Muscle of back (tissue), 13 donors: ENCODE measurements at places on chromosomes 5 and 9. TPM values are rescaled to one million over a fixed set of nuclear protein-coding genes. Genes with fewer than 3 reads are reported as not detected.
A peak's percentile ranks its signal among the peaks of the same experiment; 100 is the strongest.

- no peak for DNase-seq
Observed at GRCh38 chr5:37571985-37572384, 192.9 kb downstream of the WDR70 start.

DNA sequence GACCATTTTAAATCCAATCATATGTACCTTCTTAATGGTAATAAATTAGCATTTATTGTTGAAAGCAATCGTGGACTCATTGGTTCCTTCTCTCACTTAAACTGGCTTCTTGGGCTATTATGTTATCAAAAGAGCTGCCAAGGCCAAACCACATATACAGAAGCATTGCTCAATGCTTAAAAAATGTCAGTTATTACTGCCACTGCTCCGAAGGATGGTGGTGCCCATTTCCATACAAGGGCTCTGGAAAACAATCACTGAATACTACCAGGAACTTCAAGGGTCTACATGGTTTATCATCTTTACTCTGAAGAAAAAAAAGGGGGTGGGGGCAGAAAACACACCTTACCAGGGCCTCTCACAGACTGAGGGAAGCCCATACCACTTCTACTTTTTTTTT lies 104.3 kb downstream of the GNAQ start:
- no peak for DNase-seq

DNA sequence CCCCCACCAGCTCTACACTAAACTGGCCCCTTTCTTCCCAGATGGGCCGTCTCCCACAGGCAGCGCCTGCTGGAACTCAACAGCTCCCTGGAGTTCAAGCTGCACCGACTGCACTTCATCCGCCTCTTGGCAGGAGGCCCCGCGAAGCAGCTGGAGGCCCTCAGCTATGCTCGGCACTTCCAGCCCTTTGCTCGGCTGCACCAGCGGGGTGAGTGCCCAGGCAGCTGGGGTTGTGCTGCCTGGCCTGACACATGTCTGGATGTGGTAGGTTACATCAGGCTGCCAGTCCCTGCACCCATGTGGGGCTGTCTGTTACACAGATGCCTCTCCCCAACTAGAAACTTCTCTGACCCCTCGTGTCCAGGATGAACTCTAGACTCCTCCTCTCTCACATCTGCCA lies 9.8 kb downstream of the NHP2 start:
- DNase-seq = peak; percentile 79

- DNase-seq = no peak
Observed at GRCh38 chr5:96522635-96523355, 89.7 kb upstream of the PCSK1 start.

The TXNDC8 gene
- polyA plus RNA-seq = not detected

DNA sequence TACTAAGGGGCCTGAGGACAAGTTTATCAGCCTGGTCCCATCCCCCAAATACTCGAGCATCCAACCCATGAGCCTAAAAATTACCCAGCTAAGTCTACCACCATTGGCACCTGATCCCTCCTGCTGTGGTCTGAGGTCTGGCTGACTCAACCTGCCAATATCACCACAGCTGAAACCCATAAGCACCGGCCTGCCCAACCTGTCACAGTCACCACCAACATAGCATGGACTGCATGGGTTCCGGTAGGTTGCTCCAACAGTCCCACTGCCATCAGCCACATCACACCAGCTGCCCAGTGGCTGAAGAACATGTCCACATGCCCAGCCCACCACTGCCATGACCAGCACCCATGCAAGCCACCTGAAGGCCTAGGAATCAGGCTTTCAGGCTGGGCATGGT lies 495.0 kb downstream of the PRELID2 start:
- no peak for DNase-seq

GRCh38 chr5:36177715-36178523 lies 26.0 kb downstream of the SKP2 start:
- peak; percentile 50 for DNase-seq

DNA sequence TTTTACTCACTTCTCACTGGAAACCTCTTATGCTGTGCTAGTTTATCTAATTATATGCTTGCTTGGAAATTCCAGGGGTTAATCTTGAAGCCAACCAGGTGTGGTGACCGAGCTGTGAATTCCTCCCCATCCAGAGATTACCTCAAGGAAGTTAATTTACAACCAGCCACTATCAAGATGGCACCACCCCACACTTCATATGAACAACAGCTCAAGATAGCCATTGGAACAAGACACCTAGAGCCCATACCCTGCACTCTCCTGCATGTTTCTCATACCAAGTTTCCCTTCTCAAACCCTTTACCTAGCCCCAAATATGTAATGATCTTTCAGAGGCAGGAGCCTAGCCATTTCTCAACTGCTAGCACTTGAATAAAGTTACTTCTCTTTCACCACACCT lies 2156.9 kb upstream of the C9orf72 start:
- DNase-seq = no peak

DNA sequence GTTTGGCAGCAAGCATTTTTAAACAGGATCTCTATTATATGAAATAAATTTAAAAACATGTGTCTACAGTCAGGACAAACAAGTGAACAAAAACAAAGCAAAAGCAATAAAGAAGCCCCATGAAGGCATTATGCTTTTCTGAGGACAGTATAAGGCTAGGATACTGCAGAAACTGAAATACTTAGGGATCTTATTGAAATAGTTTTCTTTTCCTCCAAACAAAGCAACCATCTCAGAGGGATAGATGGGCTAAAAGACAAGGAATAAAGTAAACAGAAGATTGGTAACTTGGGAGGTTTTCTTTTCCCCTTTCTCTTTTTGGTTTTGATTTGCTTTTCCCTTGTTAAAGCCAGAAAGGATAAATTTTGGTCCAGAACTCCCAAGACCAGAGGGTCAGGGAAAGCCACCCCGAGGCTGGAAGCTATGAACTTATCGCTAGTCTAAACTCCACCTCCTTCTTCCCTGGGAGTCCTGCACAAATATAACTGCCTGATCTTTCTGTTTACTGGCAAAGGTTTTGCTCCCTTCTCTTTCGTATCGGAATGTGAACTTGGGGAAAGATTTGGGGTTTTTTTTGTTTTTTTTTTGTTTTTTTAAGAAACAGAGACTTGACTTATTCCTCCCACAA lies 164.0 kb downstream of the GHR start:
- DNase-seq = peak; percentile 44

The PKD2L2 gene
- polyA plus RNA-seq = 0.34 TPM
